ENCODE measurements at places on chromosomes 5 and 9.

- DNase-seq = peak; percentile 62
These were observed 14.1 kb upstream of the SFXN1 start for GRCh38 chr5:175464074-175464941.

- DNase-seq = no peak
These were observed 96.6 kb downstream of the DPYSL3 start for GRCh38 chr5:147413266-147413665.

- DNase-seq = no peak
These were observed 53.4 kb upstream of the RARS1 start for GRCh38 chr5:168432903-168433302.

- no peak for DNase-seq
These were observed 279.7 kb downstream of the EBF1 start for GRCh38 chr5:158819840-158820620.

GRCh38 chr5:124596595-124597421 is 149.6 kb downstream of the ZNF608 start:
- no peak for DNase-seq

DNA sequence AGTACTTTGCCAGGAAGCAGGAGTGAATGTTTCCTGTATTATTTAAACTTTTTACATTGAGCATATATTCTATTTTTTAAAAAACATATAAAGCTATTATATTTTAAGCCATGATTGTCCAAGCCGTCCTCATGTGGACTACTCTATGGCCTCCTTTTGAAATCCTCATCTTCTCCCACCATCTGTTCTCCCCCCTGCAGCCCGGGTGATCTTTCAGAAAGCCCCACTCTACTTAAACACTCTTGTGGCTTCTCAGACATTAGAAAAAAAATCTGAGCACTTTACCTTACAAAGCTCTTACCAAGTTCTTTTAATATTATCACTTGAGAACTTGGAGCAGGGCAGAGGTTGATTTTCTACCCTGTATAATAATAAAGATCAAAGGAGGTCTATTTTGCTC is 95.4 kb downstream of the CAVIN4 start:
- no peak for DNase-seq

DNA sequence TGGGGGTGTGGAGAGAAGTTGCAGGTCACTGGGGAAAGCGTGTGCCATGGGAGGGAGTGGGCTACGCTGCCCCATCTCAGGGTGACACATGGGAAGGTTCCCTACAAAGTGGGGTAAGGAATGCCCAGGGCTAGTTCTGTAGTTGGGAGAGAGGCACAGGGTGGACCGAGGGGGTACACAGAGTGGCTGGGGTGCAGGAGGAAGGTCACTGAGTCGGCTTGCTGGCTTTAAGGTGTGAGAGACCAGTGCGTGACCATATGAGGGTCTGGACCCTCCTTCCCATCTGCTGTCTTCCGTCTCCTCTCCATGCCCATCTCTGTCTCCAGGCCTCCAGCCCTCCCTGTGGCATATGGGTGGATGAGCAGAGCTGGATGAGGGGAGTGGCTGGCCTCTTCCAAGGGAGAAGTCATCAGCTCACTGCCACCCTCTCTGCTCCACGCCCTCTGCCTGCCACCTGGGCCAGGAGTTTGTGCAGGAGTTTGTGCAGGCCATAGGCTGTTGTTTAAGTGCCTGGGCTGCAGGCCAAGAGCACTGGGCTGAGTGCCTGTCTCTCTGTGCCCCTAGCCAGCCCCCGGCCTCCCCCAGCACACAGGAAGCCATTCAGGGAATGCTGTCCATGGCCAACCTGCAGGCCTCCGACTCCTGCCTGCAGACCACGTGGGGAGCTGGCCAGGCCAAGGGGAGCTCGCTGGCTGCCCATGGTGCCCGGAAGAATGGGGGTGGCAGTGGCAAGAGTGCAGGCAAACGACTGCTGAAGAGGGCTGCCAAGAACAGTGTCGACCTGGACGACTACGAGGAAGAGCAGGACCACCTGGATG is 96.8 kb downstream of the PHF2 start:
- DNase-seq = no peak

GRCh38 chr9:33684831-33685230 is 110.5 kb upstream of the PRSS3 start:
- DNase-seq = no peak

GRCh38 chr5:113124265-113124664 is 147.7 kb downstream of the DCP2 start:
- DNase-seq = no peak
